ENCODE measurements at places on chromosomes 7 and 10. TPM values are rescaled to one million over a fixed set of nuclear protein-coding genes. Genes with fewer than 3 reads are reported as not detected.

AEBP1 gene
- polyA plus RNA-seq, result not detected

UCMA gene
- not detected for polyA plus RNA-seq

MYH16 gene
- polyA plus RNA-seq, result 0.32 TPM

SEMA3D gene
- 0.05 TPM for polyA plus RNA-seq

CPN1 gene
- polyA plus RNA-seq, result 0.29 TPM

CDNF gene
- 1.6 TPM for polyA plus RNA-seq
